Mammary epithelial cell (primary cell): ENCODE measurements at places on chromosomes 11 and 22. TPM values are rescaled to one million over a fixed set of nuclear protein-coding genes. Genes with fewer than 3 reads are reported as not detected.

Gene ATP6V1E1
- polyA plus RNA-seq = 149 TPM

Gene POGLUT3
- 2.8 TPM for polyA plus RNA-seq

Gene TOLLIP
- polyA plus RNA-seq = 74.8 TPM

Gene MYBPC3
- polyA plus RNA-seq = not detected

Gene BIRC3
- polyA plus RNA-seq = 1.00 TPM

Gene MMP27
- not detected for polyA plus RNA-seq

Gene VSIG10L2
- polyA plus RNA-seq = not detected

Gene MMP12
- polyA plus RNA-seq = 0.03 TPM

Gene HBG2
- polyA plus RNA-seq = not detected

Gene SPTBN2
- polyA plus RNA-seq = 10.9 TPM

Gene TPH1
- 0.26 TPM for polyA plus RNA-seq

Gene OR52A1
- polyA plus RNA-seq = not detected

Gene CTSW
- 0.11 TPM for polyA plus RNA-seq

Gene PAFAH1B2
- polyA plus RNA-seq = 75.2 TPM

Gene ELP4
- 11.0 TPM for polyA plus RNA-seq

Gene UPK3A
- polyA plus RNA-seq = not detected

Gene ZNF215
- 3.1 TPM for polyA plus RNA-seq

Gene OR56A3
- polyA plus RNA-seq = not detected

Gene KDM4D
- polyA plus RNA-seq = 1.3 TPM

Gene MUC6
- not detected for polyA plus RNA-seq

Gene FGF3
- polyA plus RNA-seq = not detected

Gene TRIM48
- not detected for polyA plus RNA-seq

Gene SYCE3
- polyA plus RNA-seq = 1.1 TPM

Gene IL10RA
- 0.19 TPM for polyA plus RNA-seq

Gene TRIM49
- polyA plus RNA-seq = 0.03 TPM

Gene OR10A5
- not detected for polyA plus RNA-seq

Gene OR6T1
- polyA plus RNA-seq = 0.08 TPM

Gene HORMAD2
- not detected for polyA plus RNA-seq

Gene TOM1
- polyA plus RNA-seq = 20.1 TPM

Gene TREH
- polyA plus RNA-seq = not detected

Gene CRYBB3
- 0.09 TPM for polyA plus RNA-seq

Gene PRR33
- polyA plus RNA-seq = not detected

Gene KIF18A
- 6.8 TPM for polyA plus RNA-seq

Gene C22orf31
- polyA plus RNA-seq = not detected

Gene GRAMD4
- polyA plus RNA-seq = 17.7 TPM

Gene LMNTD2
- 1.8 TPM for polyA plus RNA-seq

Gene CARD16
- 9.0 TPM for polyA plus RNA-seq

Gene LAYN
- polyA plus RNA-seq = 6.0 TPM

Gene RAC2
- polyA plus RNA-seq = 211 TPM

Gene OR51B2
- not detected for polyA plus RNA-seq

Gene KRTAP5-2
- not detected for polyA plus RNA-seq

Gene MS4A12
- polyA plus RNA-seq = not detected

Gene PEX16
- polyA plus RNA-seq = 19.6 TPM

Gene RGL4
- polyA plus RNA-seq = not detected

Gene ME3
- 1.4 TPM for polyA plus RNA-seq

Gene OR1S2
- polyA plus RNA-seq = not detected

Gene CNIH2
- polyA plus RNA-seq = 0.62 TPM

Gene SHANK3
- 3.3 TPM for polyA plus RNA-seq

Gene PRSS23
- polyA plus RNA-seq = 138 TPM

Gene NAP1L4
- polyA plus RNA-seq = 106 TPM

Gene APOL6
- 3.0 TPM for polyA plus RNA-seq

Gene MTFP1
- 14.3 TPM for polyA plus RNA-seq

Gene LRRC4C
- not detected for polyA plus RNA-seq
